ENCODE measurements at places on chromosomes 5 and 9.
A peak's percentile ranks its signal among the peaks of the same experiment; 100 is the strongest.

DNA sequence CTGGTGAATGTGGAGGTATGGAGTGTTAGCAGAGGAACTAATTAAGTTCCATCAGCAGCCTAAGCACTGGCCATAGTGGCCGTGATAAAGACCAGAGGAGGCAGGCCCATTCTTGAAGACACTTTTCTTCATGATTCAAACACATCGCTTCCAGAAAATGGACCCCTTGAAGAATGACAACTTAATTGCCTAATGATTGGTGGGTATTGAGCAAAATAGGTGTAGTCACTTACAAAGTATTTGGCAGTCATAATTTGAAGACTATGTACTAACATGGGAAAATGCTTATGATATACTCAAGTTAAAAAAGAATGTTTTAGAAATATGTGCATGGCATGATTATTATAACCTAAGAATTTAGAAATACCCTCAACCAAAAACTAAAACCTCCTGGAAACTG, 44.8 kb downstream of the MEGF10 start:
- ATAC-seq: no peak

- no peak for ATAC-seq
These were observed 472.7 kb upstream of the CDH9 start for GRCh38 chr5:27511061-27511460.

- ATAC-seq: no peak
These were observed 21.8 kb downstream of the STOM start for GRCh38 chr9:121348221-121348620.

GRCh38 chr5:37840053-37841034, 503 bp upstream of the GDNF start:
- ATAC-seq: peak; percentile 29

- no peak for ATAC-seq
These were observed 59.4 kb downstream of the EHMT1 start for GRCh38 chr9:137678202-137678601.

GRCh38 chr5:142342128-142342981, 17.5 kb upstream of the SPRY4 start:
- ATAC-seq: peak; percentile 29

GRCh38 chr9:15755660-15756059, 202.8 kb downstream of the CCDC171 start:
- ATAC-seq: no peak

- no peak for ATAC-seq
These were observed 673.9 kb upstream of the KLF4 start for GRCh38 chr9:108163321-108164005.

DNA sequence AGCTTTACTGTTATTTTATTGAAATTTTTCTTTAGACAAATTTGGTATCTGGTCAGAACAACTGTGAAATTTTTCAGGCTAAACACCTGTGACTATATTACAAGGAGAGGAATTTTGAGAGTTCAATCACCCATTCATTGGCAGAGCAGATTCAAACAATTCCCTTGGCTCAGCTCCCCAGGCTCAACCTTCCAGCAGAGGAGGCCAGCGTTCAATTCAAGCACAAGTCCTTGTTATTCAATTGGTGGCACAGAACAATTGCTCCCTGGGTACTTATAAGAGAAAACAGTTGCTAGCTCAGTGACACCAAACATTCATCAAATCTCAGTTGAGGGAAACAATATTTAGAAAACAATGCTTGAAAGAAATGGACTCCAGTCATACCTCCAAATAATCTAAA, 83.3 kb downstream of the SUSD1 start:
- no peak for ATAC-seq

DNA sequence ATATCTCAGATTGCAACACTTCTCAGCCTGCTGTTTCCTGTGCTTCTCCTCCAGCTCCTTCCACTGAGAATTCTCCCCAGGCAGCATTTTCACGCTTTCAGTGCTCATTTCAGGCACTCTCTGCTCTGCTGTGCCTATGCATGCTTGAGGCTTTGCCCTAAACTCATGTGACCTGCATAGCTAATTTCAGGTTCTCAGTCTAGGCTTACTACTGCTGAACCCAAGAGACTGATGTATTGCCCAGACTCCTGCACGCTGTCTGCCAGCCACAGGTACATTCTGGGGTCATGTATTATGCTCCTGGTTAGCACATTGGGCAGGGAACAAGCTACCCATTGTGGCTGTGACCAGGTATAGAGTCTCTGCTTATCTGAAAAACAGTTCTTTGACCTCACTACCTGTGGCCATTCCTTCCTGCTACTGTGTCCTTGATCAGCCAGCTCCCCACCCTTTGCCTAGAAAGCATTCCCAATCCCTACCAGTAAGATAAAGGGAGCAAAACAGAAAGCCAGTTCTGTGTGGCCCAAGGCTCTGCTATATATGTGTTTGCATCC, 34.7 kb downstream of the PIP5K1B start:
- peak; percentile 31 for ATAC-seq

GRCh38 chr9:95373782-95374487, 56.4 kb upstream of the FANCC start:
- no peak for ATAC-seq

GRCh38 chr5:83034036-83034435, 43.2 kb downstream of the TMEM167A start:
- no peak for ATAC-seq

- ATAC-seq: no peak
These were observed 159.6 kb upstream of the ADAMTSL1 start for GRCh38 chr9:18314316-18314715.

DNA sequence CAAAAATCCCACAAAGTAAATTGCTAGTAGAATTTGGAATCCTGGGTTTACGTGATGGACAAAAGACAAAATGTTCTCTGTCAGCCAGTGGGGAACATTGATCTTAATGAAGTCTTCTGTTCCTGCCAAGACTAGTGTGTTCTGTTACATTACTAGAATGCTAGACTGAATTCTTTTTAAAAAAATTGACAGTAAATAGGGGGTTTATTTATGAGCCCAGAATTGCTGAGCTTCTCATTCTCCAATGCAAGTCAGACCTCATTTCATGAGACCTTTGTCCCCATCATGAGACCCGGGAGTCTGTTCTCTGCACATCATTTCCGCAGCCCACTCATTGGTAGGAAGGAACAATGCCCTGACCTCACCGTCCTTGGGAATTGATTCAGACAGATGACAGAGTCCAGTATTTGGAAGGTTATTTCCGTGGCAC, 173.8 kb upstream of the OTULINL start:
- no peak for ATAC-seq

DNA sequence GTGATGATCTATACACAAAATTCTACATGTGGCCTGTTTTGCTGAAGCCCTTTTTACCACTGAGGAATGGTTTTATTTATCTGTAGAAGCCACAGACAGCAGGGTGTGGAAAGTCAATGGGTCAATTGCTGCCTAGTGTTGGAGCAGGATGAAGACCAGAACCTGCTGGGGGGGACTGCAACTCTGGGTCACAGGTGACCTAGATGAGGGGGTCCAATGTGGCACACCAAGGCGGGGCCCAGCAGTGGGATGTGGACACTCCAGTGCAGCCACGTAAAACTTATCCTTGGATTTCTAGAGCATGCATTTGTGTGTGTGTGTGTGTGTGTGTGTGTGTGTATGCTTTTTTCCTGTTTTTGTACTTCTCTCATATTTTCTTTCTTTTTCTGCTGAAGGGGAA, 147.5 kb upstream of the PHYKPL start:
- ATAC-seq: no peak

DNA sequence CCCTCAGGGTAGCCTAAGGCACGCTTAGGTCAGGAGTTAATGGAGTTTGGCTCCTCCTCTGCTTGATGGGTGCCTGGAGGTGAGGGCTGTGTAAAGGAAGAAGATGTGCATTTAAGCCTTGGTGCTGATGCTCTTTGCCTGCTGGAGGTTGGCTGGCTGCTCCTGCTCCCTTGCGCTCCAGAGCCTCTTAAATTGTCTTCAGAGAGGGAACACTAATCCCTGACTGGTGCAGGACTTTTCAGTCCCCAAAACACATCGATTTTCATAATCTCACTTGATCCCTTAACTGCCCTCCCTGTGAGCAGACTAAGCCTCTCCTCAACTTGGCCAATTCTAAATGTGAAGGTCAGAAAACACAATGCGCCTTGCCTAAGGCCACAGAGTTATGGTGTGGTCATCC, 16.2 kb upstream of the TCOF1 start:
- no peak for ATAC-seq

Measured in esophagus mucosa (tissue), 1 donor.